Activated CD8-positive, alpha-beta memory T cell treated with anti-CD3 and anti-CD28 coated beads, Interleukin-2, amount 50 U/mL, for 4 hours (primary cell): ENCODE measurements at places on chromosomes 6 and 20.

- DNase-seq: no peak
These were observed 50.9 kb upstream of the FAM184A start for GRCh38 chr6:119129148-119129967.

- no peak for DNase-seq
These were observed 23.6 kb downstream of the PRKN start for GRCh38 chr6:162704001-162704400.

- DNase-seq: no peak
These were observed 13.9 kb upstream of the MROH8 start for GRCh38 chr20:37193226-37193625.

GRCh38 chr6:24844903-24845302 is 46.2 kb upstream of the ARMH2 start:
- DNase-seq: no peak

GRCh38 chr6:26223650-26224546 is 136.7 kb downstream of the HFE start:
- peak; percentile 55 for DNase-seq

GRCh38 chr6:29632789-29633533 is at the start of gene GABBR1:
Gene GABBR1 (minus strand): TSS chr6:29633183. CDS start chr6:29632385, 798 bp downstream.
- DNase-seq: peak; percentile 69

DNA sequence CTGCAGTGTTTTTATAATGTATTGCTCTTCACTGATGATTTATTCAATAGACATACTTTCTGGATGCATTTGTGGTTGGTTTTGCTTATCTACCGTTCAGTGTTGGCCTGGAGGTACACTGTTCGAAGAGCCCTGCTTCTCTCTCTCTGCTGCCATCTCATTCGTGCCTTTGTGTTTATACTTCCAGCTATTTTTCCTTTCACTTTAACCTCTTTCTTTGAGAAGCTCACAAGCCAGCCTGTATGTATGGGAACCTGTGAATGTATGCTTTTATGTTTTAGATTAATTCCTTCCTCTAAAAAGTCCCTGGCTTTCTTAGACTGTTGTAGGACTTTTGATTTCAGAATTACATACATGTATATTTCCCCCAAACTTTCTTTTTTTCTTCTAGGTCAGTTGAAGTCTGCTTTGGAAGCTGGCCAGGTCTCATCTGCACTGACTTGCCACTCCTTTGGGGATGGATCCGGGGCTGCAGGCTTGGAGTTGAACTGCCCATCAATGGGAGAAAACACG is 83.0 kb downstream of the SCAND1 start:
- DNase-seq: no peak

DNA sequence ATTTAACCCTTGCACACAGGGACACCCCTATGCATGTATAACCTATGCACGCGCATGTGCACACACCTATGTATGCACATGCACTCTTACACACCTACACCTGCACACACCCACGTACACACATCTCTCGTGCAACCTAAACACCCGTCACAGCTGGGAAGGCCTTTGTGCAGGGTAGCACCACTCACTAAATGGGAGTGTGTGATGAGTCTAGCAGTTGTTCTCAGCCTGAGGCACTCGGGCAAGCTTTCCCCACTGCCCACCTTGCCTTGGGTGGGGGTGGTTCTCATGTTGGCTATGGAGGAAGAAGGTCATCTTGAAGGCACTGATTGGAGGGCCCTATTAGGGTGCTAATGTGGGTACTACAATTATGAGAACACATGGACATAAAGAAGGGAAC is 85.8 kb downstream of the DLL1 start:
- no peak for DNase-seq

GRCh38 chr6:105058316-105058715 is 101.4 kb downstream of the LIN28B start:
- no peak for DNase-seq

- no peak for DNase-seq
These were observed 275.2 kb downstream of the PREX1 start for GRCh38 chr20:48552550-48552949.

DNA sequence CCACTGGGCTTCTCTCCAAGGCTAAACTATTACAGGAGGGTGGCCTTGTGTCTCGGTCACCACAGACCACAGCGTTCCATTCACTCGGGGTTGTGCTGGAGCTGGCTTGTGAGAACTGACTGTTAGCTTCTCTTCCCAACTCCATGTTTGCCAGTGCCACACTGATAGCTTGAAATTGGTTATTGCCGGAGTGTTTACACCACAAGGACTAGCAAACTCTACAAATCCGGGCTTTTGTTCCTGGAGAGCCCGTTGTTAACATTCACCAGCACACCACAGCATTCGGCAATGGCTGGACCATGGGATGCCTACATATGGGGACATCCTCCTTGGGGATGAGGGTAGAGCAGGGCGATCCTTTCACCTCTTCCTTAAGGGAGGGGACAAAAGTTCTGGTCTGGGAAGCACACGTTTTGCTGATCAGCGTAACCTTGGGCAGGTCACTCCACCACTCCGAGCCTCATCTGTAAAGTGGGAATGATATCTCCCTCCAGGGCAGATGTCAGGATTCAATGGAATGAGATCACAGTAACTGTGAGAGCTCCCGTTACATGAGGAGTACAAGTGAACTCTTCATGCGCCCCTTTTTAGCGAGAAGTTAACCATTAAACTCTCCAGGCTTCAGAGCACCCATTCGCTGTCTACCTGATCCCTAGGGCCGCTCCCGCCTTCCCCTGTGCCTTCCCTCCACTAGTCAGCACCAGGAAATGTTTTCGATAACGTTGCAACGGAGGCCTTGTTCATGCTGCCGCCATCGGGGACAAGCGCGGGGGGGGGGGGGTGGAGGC is 41.7 kb upstream of the TTPAL start:
- no peak for DNase-seq

GRCh38 chr6:160520043-160520904 is 143.8 kb downstream of the LPA start:
- peak; percentile 80 for DNase-seq

GRCh38 chr20:14197097-14197496 is 140.3 kb downstream of the FLRT3 start:
- DNase-seq: no peak

DNA sequence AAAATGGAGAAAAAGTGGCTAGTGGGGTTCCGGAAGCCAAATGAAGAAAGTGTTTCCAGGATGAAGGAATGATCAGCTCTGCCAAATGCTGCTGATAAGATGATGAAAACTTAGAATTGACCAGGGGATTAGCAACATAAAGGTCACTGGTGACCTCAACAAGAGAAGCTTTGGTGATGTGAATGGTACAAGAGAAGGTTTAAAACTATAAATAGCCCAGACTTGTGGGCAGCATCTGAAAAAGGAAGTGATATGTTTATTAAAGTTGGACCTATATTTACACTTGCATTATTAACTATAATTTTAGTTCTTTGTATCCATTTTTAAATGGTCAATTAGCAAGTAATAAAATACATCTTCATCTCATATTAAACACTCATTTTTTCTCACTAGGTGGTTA is 45.1 kb downstream of the CGA start:
- no peak for DNase-seq

GRCh38 chr6:35199866-35200265 is 13.9 kb upstream of the SCUBE3 start:
- no peak for DNase-seq

- no peak for DNase-seq
These were observed 331.8 kb downstream of the PRL start for GRCh38 chr6:21965016-21965415.

- no peak for DNase-seq
These were observed 64.3 kb upstream of the SIRPG start for GRCh38 chr20:1721687-1722512.

DNA sequence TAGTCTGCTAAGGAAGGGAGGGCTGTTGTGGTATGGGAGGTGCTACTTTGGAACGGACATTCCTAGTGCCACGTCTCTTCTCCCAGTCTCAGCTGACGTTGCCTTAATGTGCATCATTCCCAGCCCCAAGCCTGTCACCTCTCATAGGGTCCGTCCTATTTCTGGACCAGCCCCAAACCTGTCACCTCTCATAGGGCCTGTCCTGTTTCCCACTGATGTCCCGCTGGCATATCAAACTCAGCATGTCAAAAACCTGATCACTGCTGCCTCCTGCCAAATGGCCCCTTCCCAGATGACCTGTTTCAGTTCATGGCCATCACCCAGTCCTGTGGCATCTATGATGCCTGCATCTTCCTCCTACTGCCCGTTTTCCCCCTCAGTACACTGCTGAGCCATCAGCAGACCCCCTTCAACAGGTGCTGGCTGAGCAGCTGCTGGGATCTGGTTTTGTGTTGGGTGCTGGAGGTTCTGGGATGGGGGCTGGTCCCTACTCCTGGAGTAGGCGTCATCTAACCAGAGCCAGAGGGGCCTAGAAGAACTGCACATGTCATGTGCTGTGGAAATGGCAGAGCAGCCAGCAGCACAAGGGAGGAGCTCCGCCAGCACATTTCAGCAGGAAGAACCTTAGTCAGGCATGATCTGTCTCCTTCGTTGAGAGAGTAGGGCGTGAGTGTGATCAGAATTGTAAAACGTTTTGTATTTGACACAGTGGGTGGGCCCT is 3.3 kb downstream of the ENTPD6 start:
- DNase-seq: no peak

GRCh38 chr6:147132889-147133288 is 71.3 kb upstream of the STXBP5 start:
- DNase-seq: no peak

- DNase-seq: peak; percentile 30
These were observed 81.8 kb downstream of the ISM1 start for GRCh38 chr20:13302647-13303450.

- no peak for DNase-seq
These were observed 2.5 kb downstream of the LY6G6D start for GRCh38 chr6:31717499-31718222.

DNA sequence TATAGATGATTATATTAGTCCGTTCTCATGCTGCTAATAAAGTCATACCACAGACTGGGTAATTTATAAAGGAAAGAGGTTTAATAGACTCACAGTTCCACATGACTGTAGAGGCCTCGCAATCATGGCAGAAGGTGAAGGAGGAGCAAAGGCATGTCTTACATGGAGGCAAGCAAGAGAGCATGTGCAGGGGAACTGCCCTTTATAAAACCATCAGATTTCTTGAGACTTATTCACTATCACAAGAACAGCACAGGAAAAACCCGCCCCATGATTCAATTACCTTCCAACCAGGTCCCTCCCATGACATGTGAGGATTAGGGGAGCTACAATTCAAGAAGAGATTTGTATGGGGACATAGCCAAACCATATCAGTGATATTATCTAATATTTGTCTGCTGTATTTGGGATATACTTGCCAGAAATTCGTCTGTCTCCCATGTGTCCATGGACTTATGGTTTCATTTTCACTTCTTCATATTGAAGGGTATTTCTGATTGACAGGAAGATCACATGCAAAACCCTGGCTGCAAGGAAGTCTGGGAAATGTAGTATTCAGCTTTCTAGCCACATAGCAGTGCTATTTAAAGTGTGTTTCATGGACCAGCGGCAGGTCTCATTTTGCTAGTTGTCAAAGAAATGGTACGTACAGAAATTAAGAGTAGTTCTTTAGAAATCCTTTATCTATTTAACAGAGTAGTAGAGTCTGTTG is 50.5 kb upstream of the PAK5 start:
- DNase-seq: no peak

- DNase-seq: no peak
These were observed 623.1 kb downstream of the HTR1B start for GRCh38 chr6:76840041-76840745.

- no peak for DNase-seq
These were observed 30.3 kb downstream of the WDR27 start for GRCh38 chr6:169671563-169671962.

DNA sequence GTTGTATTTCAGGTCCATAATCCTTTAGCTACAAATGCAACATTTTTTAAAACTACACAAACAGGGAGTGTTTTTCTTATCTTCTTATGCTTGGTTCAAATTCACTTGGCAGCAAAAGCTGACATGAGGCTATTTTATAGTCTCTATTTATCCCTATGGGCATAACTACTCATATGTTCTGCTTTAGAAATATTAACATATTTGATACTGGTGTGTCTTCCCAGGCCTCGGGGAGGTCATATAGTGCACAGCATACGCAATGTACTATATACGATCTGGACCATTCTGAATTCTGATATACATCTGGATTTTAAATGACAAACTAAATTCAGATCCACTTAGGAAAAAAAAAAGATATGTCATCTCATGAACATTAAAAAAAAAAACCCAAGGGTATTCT is 69.2 kb downstream of the TFAP2C start:
- DNase-seq: no peak

GRCh38 chr20:57315976-57316480 is 13.6 kb upstream of the SPO11 start:
- DNase-seq: no peak

GRCh38 chr20:33784225-33784624 is 26.9 kb upstream of the CHMP4B start:
- DNase-seq: no peak

- no peak for DNase-seq
These were observed 10.1 kb upstream of the SULF2 start for GRCh38 chr20:47795214-47795907.

- DNase-seq: no peak
These were observed 31.1 kb upstream of the ENPP4 start for GRCh38 chr6:46098678-46099077.

- DNase-seq: no peak
These were observed 4.0 kb upstream of the SCUBE3 start for GRCh38 chr6:35209622-35210247.

DNA sequence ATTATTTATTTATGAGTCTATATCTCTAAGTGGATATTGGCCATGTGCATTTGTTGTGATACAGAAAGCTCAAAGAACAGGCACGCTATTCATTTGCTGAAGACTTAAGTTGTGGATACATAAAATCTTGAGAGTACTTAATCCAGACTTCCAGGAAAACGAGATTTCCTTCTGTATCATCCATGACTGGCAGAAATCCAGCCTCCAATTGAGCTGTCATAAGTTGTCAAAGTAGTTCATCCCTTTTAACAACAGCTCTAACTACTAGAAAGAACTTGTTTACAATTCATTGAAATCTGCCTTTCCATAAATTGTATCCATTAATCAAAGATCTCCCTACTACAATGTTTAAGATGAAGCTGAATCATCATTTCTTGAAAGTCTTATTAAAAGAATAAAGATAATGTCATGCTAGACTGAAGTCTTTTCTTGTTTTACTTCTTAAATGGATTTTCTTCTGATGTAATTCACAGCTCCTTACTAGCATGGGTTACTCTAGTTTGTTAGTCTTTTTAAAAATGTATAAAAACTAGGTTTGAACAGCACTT is 447.3 kb upstream of the CITED2 start:
- no peak for DNase-seq

- no peak for DNase-seq
These were observed 124.0 kb downstream of the JARID2 start for GRCh38 chr6:15369838-15370237.

GRCh38 chr20:3932681-3933080 is 43.5 kb downstream of the PANK2 start:
- DNase-seq: no peak

- no peak for DNase-seq
These were observed 373.7 kb downstream of the DOK5 start for GRCh38 chr20:54848984-54849538.

GRCh38 chr6:131694832-131695426 is 6.3 kb downstream of the OR2A4 start:
- no peak for DNase-seq

DNA sequence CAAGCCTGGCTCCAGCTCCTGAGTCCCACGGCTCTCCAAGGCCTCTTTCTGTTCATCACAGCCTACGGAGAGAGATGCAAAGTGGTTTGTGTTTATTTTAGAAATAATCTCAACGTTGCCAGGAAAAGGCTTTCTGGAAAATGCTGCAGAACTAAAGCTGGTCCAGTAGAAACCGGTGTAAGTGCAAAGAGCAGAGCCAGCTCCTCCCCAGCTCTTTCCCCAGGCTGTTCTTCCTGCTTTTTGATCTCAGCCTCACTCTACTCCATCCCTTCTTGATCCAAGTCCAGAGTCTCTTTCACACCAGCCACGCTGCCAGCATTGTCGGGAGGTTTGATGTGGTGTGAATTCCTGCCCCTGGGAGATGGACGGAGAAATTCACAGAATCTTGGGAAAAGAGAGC is 69.8 kb downstream of the TMEM170B start:
- no peak for DNase-seq
